ENCODE measurements at places on chromosomes 7 and 10. TPM values are rescaled to one million over a fixed set of nuclear protein-coding genes. Genes with fewer than 3 reads are reported as not detected.

Gene JCAD
- 17.1 TPM for total RNA-seq

Gene IDI2
- total RNA-seq = not detected

Gene ADAM12
- 13.7 TPM for total RNA-seq

Gene DIP2C
- 17.7 TPM for total RNA-seq

Gene SPOCK2
- 0.26 TPM for total RNA-seq

Gene SFTPD
- total RNA-seq = not detected

Gene SPDYE18
- 0.56 TPM for total RNA-seq

Gene CHST12
- total RNA-seq = 4.2 TPM

Gene INSYN2A
- 0.06 TPM for total RNA-seq

Gene ADARB2
- not detected for total RNA-seq

Gene MYL10
- not detected for total RNA-seq

Gene CCDC172
- total RNA-seq = not detected

Gene PNLIPRP2
- not detected for total RNA-seq

Gene PON1
- not detected for total RNA-seq

Gene ANXA8L1
- total RNA-seq = not detected

Gene TAS2R41
- total RNA-seq = not detected

Gene PLEKHA8
- total RNA-seq = 8.9 TPM

Gene PRKAR2B
- 1.6 TPM for total RNA-seq

Gene NUTM2B
- total RNA-seq = 0.31 TPM

Gene TRIM4
- total RNA-seq = 24.7 TPM

Gene MSS51
- 1.2 TPM for total RNA-seq

Gene HOXA5
- total RNA-seq = not detected

Gene ACTR3C
- not detected for total RNA-seq

Gene SPDYE11
- total RNA-seq = not detected

Gene TMEM236
- total RNA-seq = 0.06 TPM

Gene IRF5
- total RNA-seq = not detected

Gene C10orf105
- total RNA-seq = under 0.01 TPM

Gene PTPRE
- 1.7 TPM for total RNA-seq

Gene PDE1C
- total RNA-seq = 0.56 TPM

Gene SYNPO2L
- under 0.01 TPM for total RNA-seq

Gene MALSU1
- 110 TPM for total RNA-seq

Gene PPP1R3A
- not detected for total RNA-seq

Gene MSMB
- total RNA-seq = not detected

Gene CCZ1
- 39.2 TPM for total RNA-seq

Gene PLAU
- total RNA-seq = 37.4 TPM

Gene FOXI2
- total RNA-seq = not detected

Gene MKX
- not detected for total RNA-seq

Gene CCL24
- not detected for total RNA-seq

Gene ELFN1
- total RNA-seq = under 0.01 TPM

Gene INMT
- total RNA-seq = 3.5 TPM

Gene KLLN
- 0.56 TPM for total RNA-seq

Gene HOXA1
- 0.12 TPM for total RNA-seq

Gene CPEB3
- 1.2 TPM for total RNA-seq

All from aortic smooth muscle cell (primary cell).